ENCODE measurements at places on chromosomes 2 and 18. TPM values are rescaled to one million over a fixed set of nuclear protein-coding genes. Genes with fewer than 3 reads are reported as not detected.

- H3K36me3 ChIP-seq, result no peaks in the 10 kb centered on the region
- no peak overlapping the region for H3K27ac ChIP-seq
- H3K4me3 ChIP-seq, result no peak overlapping the region
Observed at GRCh38 chr2:137000811-137001210, 235.5 kb downstream of the THSD7B start.

DNA sequence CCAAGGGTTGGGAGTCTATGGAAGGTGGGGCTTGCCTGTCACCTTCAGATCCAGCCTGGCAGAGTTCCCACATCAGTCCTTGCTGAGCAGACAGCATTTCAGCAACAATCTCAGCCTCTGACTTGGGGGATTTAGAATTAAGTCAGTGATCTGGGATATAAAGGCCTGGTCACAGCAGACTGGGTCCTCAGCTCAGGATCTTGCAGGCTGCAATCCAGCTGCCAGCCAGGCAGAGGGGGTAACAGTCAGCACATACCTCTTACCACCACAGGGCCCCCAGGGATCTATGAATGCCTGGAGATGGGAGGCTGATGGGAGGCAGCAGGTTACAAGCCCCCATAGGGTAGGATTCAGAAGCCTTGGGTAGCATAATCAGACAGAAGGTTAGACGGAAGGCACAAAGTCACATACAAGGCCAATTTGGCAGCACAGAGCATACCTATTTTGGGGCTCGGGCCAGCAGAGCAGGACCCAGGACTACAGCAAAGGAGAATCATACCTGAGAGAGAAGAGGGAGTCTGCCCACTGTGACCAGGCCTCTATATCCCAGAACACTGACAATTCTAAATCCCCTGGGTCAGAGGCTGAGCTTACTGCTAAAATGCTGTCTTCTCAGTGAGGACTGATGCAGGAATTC, 163.5 kb downstream of the MTCL1 start:
- H3K4me1 ChIP-seq, result no peaks in the 10 kb centered on the region
- no peak overlapping the region for H3K27ac ChIP-seq
- H3K27me3 ChIP-seq, result no peaks in the 10 kb centered on the region
- no peak for DNase-seq
- no peak overlapping the region for H3K4me3 ChIP-seq
- H3K36me3 ChIP-seq, result no peaks in the 10 kb centered on the region

DNA sequence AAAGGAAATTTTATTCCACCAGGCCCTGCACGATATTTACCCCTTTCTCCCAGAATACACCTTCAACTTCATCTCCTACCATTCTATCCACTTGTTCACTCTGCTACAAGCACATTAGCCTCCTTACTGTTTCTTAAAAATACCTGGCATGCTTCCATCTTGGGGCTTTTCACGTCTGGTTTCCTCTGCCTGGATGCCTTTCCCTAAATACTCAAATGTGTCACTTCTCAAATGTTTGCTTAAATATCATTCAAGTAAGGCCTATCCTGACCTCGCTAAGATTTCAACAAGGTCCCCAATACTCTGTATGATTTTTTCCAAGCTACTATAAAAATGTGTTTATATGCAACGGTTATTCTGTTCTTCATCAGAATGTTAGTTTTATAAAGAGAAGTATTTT, 433.0 kb upstream of the CHAC2 start:
- no peaks in the 10 kb centered on the region for H3K36me3 ChIP-seq
- H3K4me3 ChIP-seq, result no peak overlapping the region
- no peak overlapping the region for H3K27ac ChIP-seq
- H3K27me3 ChIP-seq, result no peaks in the 10 kb centered on the region

- no peaks in the 10 kb centered on the region for H3K27me3 ChIP-seq
- DNase-seq, result no peak
- peaks cover 5% of the 10 kb centered on the region for H3K4me1 ChIP-seq
- no peak overlapping the region for H3K4me3 ChIP-seq
- H3K36me3 ChIP-seq, result no peaks in the 10 kb centered on the region
- H3K27ac ChIP-seq, result no peak overlapping the region
Observed at GRCh38 chr2:7774481-7774880, 857.3 kb downstream of the RNF144A start.

The C2orf80 gene
- total RNA-seq, result 1.0 TPM

The NTSR2 gene
- not detected for total RNA-seq

DNA sequence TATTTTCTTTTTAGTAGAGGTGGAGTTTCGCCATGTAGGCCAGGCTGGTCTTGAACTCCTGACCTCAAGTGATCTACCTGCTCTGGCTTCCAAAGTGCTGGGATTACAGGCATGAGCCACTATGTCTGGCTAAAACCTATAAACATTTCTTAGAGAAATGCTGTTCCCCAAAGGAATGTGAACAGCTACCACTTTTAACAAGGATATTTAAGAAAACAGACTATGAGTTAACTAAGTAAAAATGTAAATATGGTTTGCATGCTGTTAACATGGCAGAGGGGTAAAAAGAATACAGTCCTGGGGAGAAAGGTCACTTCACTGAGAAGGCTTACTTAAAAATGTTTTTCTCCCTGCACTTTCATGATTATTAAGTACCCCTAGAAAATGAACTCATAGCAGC, 57.1 kb downstream of the SLC16A14 start:
- peaks cover 3% of the 10 kb centered on the region for H3K36me3 ChIP-seq
- no peak overlapping the region for H3K27ac ChIP-seq
- no peak overlapping the region for H3K4me3 ChIP-seq
- no peak for DNase-seq

DNA sequence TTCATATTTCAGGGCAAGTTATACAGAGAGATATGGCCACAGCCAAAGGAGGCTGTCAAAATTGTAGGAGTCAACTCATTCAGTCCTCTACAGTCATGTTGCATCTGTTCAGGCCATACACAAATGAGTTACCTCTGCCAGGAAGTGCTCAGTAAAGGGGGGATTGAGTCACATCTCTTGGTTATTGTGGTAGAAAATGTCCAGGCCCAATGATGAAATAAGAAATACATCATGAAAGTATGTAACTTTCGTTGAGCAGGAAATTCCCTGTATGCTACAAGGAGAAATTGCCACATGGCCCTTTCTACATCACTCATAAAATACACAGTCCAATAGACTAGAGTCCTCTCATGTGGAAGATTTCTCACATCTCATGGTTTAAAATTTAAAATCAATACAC, 103.9 kb upstream of the COL3A1 start:
- H3K4me3 ChIP-seq, result no peak overlapping the region
- no peaks in the 10 kb centered on the region for H3K27me3 ChIP-seq
- no peak for DNase-seq
- no peak overlapping the region for H3K27ac ChIP-seq
- peaks cover 3% of the 10 kb centered on the region for H3K36me3 ChIP-seq

The CYP27A1 gene
- total RNA-seq, result 4.8 TPM

GRCh38 chr2:64945973-64946768, 43.0 kb upstream of the SLC1A4 start:
- H3K27ac ChIP-seq, result no peak overlapping the region
- no peaks in the 10 kb centered on the region for H3K27me3 ChIP-seq
- no peak for DNase-seq
- H3K4me3 ChIP-seq, result no peak overlapping the region
- no peaks in the 10 kb centered on the region for H3K36me3 ChIP-seq
- H3K4me1 ChIP-seq, result no peaks in the 10 kb centered on the region

DNA sequence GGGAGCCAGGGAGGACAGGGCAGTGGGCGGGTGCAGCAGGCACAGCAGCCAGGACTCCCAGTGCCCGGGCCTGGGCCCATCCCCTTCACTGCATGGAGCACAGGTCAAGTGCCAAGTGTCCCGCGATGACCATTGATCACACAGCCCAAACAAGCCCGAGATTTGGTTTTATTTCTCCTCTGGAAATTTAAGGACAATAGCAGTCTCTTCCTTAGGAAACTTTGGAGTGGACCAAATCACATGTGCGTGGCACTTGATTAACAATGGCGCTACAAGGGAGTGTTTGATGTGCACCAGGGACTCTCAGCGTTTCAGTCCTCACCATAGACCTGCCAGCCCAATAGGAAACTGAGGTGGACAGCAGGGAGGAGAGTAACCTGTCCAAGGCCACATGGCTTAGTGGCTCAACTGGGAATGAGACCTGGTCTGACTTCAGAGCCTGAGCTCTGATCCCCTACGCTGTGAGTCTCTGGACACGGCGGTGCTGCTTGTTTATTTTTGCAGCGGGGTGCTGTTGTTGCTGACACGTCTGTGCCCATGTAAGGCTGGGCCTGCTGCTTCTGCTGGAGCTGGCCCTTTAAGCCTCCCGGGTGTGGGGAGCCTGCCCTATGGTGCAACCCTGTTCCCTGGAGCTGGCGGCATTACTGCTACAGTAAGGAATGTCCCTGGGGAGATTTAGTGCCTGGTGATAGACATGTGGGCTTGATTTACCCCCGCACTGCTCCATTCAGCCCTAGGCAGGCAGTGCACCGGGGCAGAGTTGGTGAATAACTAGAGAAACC, 194.2 kb downstream of the INHBB start:
- peak overlapping the region; percentile 40 for H3K27ac ChIP-seq
- H3K4me3 ChIP-seq, result no peak overlapping the region
- H3K36me3 ChIP-seq, result no peaks in the 10 kb centered on the region
- DNase-seq, result no peak
- H3K27me3 ChIP-seq, result no peaks in the 10 kb centered on the region

The DNER gene
- 4.0 TPM for total RNA-seq

GRCh38 chr2:14417551-14417950, 215.0 kb upstream of the LRATD1 start:
- H3K36me3 ChIP-seq, result no peaks in the 10 kb centered on the region
- no peaks in the 10 kb centered on the region for H3K4me1 ChIP-seq
- H3K27ac ChIP-seq, result no peak overlapping the region

GRCh38 chr18:58645398-58645797, 16.5 kb upstream of the ALPK2 start:
- H3K4me1 ChIP-seq, result no peaks in the 10 kb centered on the region
- no peak for DNase-seq
- no peak overlapping the region for H3K4me3 ChIP-seq

The GAL3ST2 gene
- total RNA-seq, result not detected

DNA sequence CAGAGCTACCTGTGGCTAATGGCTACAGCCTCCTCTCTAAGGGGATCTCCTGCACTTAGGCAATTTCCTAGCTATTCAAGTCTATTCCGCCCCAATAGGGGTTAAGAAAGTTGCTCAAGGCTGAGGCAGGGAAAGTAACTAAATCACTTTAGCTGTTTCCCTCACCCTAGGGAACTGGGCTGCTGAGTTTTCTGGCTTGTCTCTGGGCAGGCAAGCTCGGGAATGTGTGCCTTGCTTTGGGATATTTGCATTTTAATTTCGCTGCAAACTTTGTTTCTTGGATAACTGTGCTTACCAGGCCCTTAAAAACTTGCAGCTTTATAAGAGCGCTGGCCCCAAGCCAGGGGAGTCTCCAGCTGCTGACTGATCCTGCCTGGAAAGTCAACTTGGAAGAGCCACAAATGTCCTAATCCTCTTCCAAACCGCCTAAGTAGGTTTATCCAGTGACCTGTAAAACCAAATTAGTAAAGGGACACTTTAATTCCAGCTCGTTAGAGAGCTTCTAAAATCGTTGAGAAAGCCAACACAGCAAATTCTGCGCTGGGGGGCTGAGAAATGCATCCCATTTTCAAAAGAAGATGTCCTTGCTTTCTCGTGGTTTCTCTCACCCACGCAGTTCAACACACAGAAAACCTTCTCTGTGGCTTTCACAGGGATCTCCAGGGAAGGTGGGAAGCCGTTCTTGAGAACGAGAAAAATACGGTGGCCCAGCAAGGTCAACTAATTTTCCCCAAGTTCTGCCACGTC, 59.5 kb upstream of the SP3 start:
- H3K4me1 ChIP-seq, result peaks cover 33% of the 10 kb centered on the region
- no peaks in the 10 kb centered on the region for H3K36me3 ChIP-seq
- no peak for DNase-seq
- H3K4me3 ChIP-seq, result no peak overlapping the region

DNA sequence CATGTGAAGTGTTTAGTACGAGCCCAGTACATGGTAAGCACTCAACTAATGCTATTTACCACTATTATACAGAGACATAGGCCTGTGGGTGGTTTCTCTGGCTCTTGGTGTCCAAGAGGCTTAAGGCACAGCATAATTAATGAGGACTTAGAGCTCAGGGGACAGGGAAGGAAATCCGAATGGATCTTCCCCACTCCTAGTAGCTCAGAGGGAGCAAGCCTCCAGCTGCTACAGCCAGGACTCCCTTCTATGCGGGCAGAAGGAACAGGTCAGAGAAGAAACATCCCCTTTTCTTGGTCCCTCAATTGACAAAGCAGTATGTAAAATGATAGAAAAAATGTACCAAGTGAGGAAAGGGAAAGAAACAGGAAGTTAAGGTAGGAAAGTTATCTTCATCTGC, 261.3 kb upstream of the STON1 start:
- peaks cover 10% of the 10 kb centered on the region for H3K4me1 ChIP-seq
- no peak overlapping the region for H3K27ac ChIP-seq
- H3K4me3 ChIP-seq, result no peak overlapping the region
- H3K36me3 ChIP-seq, result no peaks in the 10 kb centered on the region

DNA sequence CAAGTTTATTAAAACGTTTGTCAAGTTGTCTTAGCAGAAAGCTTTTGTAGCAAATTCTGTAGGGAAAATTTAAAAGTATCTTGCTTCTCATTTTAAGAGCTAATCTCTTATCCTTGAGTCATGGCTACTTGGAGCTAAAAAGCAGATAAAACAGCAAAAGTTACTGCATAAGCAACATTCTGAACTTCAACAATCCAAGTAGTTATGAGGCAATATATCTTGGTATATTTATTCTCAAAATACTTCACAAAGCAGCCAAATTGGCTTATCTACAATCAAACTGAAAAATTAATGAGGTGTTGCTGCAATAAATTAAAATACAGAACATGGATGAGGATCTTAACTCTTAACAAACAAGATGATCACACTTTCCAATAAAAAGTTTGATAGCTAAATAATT, 306.5 kb downstream of the PIEZO2 start:
- no peaks in the 10 kb centered on the region for H3K4me1 ChIP-seq
- no peak overlapping the region for H3K4me3 ChIP-seq
- H3K27ac ChIP-seq, result no peak overlapping the region
- peaks cover 5% of the 10 kb centered on the region for H3K36me3 ChIP-seq
- no peaks in the 10 kb centered on the region for H3K27me3 ChIP-seq

The OSGEPL1 gene
- total RNA-seq, result 24.1 TPM

The FAM124B gene
- total RNA-seq, result not detected

DNA sequence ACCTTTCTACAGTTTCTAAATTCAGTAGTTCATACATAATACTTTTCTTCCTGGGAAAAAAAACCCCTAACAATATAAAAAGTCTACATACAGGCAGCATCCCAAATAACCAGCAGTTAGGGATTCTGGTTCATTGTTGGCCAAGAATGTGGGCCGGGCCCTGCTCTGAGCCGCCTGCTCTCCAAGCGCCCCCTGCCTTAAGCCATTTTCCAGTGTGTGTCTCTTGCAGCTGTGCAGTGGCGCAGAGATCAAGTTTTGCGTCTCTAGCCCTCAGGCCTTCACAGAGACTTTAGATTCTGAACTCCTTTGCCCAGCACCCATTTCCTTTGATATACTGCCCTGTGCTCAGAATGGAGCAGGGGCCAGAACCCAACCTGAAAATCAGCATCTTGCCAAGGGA, 32.9 kb downstream of the RMC1 start:
- H3K27me3 ChIP-seq, result no peaks in the 10 kb centered on the region
- no peak for DNase-seq

GRCh38 chr2:163247156-163247846, 408.7 kb upstream of the KCNH7 start:
- peaks cover 3% of the 10 kb centered on the region for H3K36me3 ChIP-seq
- no peak overlapping the region for H3K27ac ChIP-seq
- H3K4me1 ChIP-seq, result peaks cover 18% of the 10 kb centered on the region
- no peak for DNase-seq
- H3K4me3 ChIP-seq, result no peak overlapping the region
